ENCODE measurements at places on chromosomes 2 and 18. TPM values are rescaled to one million over a fixed set of nuclear protein-coding genes. Genes with fewer than 3 reads are reported as not detected.

The CRYGC gene
- not detected for total RNA-seq

The MARCO gene
- under 0.01 TPM for total RNA-seq

The TNFAIP6 gene
- 0.41 TPM for total RNA-seq

The C2orf66 gene
- total RNA-seq: not detected

The NXPH2 gene
- total RNA-seq: 25.7 TPM

The CNGA3 gene
- 1.2 TPM for total RNA-seq

The CYP27A1 gene
- total RNA-seq: 2.9 TPM

The LDLRAD4 gene
- total RNA-seq: 60.7 TPM

The MC2R gene
- under 0.01 TPM for total RNA-seq

The FTCDNL1 gene
- 2.0 TPM for total RNA-seq

The SESTD1 gene
- 70.9 TPM for total RNA-seq

The SIX3 gene
- total RNA-seq: 1.2 TPM

The CAPN14 gene
- 0.82 TPM for total RNA-seq

The APOB gene
- 0.41 TPM for total RNA-seq

The CHST9 gene
- total RNA-seq: 2.4 TPM

The DSG4 gene
- total RNA-seq: under 0.01 TPM

The CASP8 gene
- 1.6 TPM for total RNA-seq

The SOWAHC gene
- total RNA-seq: 33.0 TPM

The GPATCH11 gene
- total RNA-seq: 21.6 TPM

The AQP12B gene
- not detected for total RNA-seq

The C2orf78 gene
- not detected for total RNA-seq

The APCDD1 gene
- total RNA-seq: 10.6 TPM

The C18orf54 gene
- total RNA-seq: 8.2 TPM

The RAPGEF4 gene
- 23.6 TPM for total RNA-seq

The PFN4 gene
- not detected for total RNA-seq

The C1QL2 gene
- 0.41 TPM for total RNA-seq

The PLCD4 gene
- 1.2 TPM for total RNA-seq

The GAREM1 gene
- 35.9 TPM for total RNA-seq

The DYSF gene
- 0.82 TPM for total RNA-seq

The NETO1 gene
- 44.4 TPM for total RNA-seq

The MAP3K19 gene
- 0.41 TPM for total RNA-seq

The SNTG2 gene
- 4.5 TPM for total RNA-seq

The CRYGD gene
- total RNA-seq: 2.4 TPM

The SERPINB12 gene
- total RNA-seq: not detected

The NT5DC4 gene
- total RNA-seq: not detected

The HOXD1 gene
- total RNA-seq: not detected

The UGT1A5 gene
- total RNA-seq: not detected
